Stimulated activated CD4-positive, alpha-beta T cell treated with anti-CD3 and anti-CD28 coated beads, Interleukin-1b, Interleukin-23, amount 100 ng/mL, for 24 hours (primary cell): ENCODE measurements at places on chromosomes 6 and 20.

- DNase-seq, result no peak
These were observed 232.4 kb upstream of the RSPO3 start for GRCh38 chr6:126886106-126886505.

DNA sequence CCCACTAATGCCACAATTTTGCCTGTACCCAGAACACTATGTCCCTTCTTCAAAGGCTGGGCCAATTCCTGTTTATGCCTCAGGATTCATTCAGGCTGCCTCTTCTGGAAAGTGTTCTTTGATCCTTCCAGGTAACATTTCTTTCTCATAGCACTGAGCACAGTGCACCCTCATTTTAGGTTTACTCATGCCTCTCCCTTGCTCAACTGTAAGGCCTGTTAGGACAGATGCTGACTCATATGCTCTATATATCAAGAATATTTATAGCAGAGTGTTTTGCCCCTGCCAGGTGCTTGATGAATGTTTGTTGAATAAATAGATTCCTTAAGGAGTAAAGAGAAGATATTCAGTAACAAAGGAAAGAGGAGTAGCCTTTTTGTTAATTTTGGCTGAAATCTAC, 263.9 kb downstream of the PHF3 start:
- no peak for DNase-seq

GRCh38 chr6:151324488-151324825, 66.9 kb downstream of the ZBTB2 start:
- DNase-seq, result no peak

DNA sequence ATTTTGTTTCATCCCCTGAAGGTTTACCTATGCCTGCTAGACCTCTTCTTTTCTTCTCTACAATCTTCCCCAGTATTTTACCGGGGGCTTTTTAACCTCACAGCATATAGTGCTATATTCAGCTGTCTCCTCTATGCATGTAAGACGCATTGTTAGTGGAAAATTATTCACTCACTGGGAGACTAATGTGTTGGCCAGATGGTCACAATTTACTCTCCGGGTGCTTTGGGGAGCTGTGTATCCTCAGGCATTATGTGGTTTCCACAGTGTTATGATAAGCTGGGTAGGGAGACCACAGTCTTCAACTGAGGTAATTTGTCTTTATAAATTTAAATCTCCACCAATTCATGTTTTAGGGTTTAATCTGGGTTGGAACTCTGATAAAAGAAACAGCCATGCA, 553.8 kb upstream of the PTCHD4 start:
- DNase-seq, result no peak

DNA sequence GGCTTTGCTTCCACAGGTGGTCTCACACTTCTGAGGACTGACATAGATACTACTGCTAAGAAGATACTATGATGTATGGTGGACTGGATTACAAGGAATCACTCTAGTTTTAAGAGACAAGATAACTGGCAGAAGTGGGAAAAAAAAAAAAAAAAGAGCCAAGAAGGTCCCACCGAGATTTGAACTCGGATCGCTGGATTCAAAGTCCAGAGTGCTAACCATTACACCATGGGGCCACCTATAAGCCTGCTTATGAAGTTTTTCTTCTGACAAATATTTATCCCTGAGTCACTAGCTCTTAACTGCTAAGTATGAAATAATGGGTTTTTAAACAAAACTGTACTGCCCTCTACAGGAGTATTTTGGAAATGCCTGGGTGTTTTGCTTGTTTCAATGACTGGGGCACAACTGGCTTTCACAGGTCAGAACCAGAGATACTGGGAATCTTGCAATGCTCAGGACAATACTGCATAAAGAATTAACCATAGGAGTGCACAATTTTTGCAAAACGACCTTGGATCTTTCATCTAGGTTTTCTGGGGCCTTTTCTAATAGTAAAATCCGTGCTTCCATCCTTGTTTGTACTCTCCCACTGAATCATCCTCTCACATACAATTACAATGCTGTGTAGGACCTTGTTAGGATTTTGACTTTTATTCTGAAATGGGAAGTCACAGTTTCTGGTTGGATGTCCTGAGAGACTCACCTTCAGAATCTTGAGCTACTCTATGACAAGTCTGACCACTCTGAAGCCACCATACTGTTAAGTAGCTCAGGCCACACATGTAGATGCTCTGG, 116.3 kb downstream of the OR2B2 start:
- DNase-seq, result no peak

- DNase-seq, result no peak
These were observed 34.7 kb downstream of the KIAA1755 start for GRCh38 chr20:38225900-38226263.

- no peak for DNase-seq
These were observed 809 bp upstream of the NOL7 start for GRCh38 chr6:13614126-13614925.
